Myometrial cell (primary cell): ENCODE measurements at places on chromosomes 6 and 20. TPM values are rescaled to one million over a fixed set of nuclear protein-coding genes. Genes with fewer than 3 reads are reported as not detected.

PFDN4 gene
- 33.7 and 57.2 TPM in 2 replicates for total RNA-seq

KHDC1L gene
- not detected in 2 replicates for total RNA-seq

CST1 gene
- total RNA-seq: not detected in 2 replicates

CRYBG1 gene
- 16.1 and 23.9 TPM in 2 replicates for total RNA-seq
